ENCODE measurements at places on chromosomes 7 and 10. TPM values are rescaled to one million over a fixed set of nuclear protein-coding genes. Genes with fewer than 3 reads are reported as not detected.

Gene HOXA10
- not detected for total RNA-seq

Gene GIMAP8
- 1.6 TPM for total RNA-seq

Gene LIPA
- 38.7 TPM for total RNA-seq

DNA sequence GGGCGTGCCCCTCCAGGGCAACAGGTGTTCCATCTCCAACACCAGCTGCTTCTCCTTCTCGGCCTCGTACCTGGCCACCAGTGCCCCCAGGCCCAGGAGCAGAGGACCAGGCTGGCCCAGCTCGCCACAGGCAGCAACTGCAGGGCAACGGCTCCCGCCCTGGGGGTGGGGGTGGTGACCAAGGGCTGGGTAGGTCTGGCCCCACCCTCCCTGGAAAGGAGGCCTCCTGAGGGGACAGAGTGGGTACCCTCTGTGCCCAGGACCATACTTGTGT lies 22.1 kb upstream of the DRGX start:
- DNase-seq: no peak

GRCh38 chr10:2392145-2392812 lies 655.0 kb upstream of the ADARB2 start:
- no peak for DNase-seq

DNA sequence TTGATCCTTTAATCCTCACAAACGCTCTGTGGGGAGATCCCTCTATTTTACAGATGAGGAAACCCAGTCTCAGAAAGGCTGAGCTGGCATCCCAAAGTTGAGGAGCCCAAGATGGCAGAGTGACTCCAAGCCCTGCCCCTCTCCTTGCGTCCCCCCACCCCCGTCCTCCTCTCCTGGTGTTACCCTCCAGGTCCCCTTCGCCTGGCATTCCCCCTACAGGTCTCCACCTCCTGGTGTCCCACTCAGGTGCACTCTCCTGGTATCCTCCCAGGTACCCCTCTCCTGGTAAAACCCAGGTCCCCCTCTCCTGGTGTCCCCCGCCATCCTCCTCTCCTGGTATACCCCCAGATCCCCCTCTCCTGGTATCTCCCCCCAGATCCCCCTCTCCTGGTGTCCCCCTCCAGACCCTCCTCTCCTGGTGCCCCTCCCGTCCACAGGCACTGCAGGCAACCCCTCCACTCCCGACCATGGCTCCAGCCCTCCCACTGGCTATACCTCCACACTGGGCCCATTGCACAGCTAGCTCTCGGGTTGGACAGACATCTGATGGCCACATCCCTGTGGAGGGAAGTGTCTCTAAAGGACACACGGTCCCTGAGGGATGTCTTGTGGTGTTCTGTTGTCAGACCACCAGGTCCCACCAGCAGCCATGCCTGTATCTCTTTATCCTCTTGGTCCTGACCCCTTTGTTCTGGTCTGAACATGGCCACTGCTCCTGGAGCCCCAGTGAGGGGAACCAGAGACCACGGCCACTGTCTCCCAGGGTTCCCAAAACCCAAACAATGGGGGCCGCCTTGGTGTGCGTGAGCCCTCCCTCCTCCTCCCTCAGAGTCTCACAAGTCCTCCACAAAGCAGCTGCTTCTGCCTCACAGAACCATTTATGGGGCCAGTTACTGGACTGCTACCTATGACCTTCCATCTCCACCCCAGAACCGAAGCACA lies 37.2 kb downstream of the CALML3 start:
- no peak for DNase-seq
